ENCODE measurements at places on chromosomes 7 and 10.
A peak's percentile ranks its signal among the peaks of the same experiment; 100 is the strongest.

GRCh38 chr7:139702313-139702731 lies 75.5 kb downstream of the HIPK2 start:
- no peaks in the 10 kb centered on the region for H3K36me3 ChIP-seq
- H3K27me3 ChIP-seq: no peaks in the 10 kb centered on the region
- no peak overlapping the region for H3K4me3 ChIP-seq
- H3K27ac ChIP-seq: no peak overlapping the region

GRCh38 chr10:110404413-110404812 lies 93.3 kb upstream of the DUSP5 start:
- H3K4me1 ChIP-seq: no peaks in the 10 kb centered on the region
- H3K27ac ChIP-seq: no peak overlapping the region
- no peak for DNase-seq
- H3K36me3 ChIP-seq: no peaks in the 10 kb centered on the region
- H3K27me3 ChIP-seq: no peaks in the 10 kb centered on the region

GRCh38 chr7:24573554-24574338 lies 494 bp downstream of the PALS2 start:
- H3K27me3 ChIP-seq: no peaks in the 10 kb centered on the region
- H3K27ac ChIP-seq: peak overlapping the region; percentile 76
- peak; percentile 51 for DNase-seq
- H3K4me1 ChIP-seq: no peaks in the 10 kb centered on the region
- peak overlapping the region; percentile 76 for H3K4me3 ChIP-seq

- no peak overlapping the region for H3K27ac ChIP-seq
- no peak for DNase-seq
- no peaks in the 10 kb centered on the region for H3K27me3 ChIP-seq
- H3K36me3 ChIP-seq: no peaks in the 10 kb centered on the region
- H3K4me3 ChIP-seq: no peak overlapping the region
- no peaks in the 10 kb centered on the region for H3K4me1 ChIP-seq
Measured at GRCh38 chr10:112209684-112210131, 26.1 kb upstream of the GPAM start.

GRCh38 chr10:45442251-45442650 lies 68.2 kb downstream of the ALOX5 start:
- no peaks in the 10 kb centered on the region for H3K4me1 ChIP-seq
- DNase-seq: no peak
- H3K36me3 ChIP-seq: no peaks in the 10 kb centered on the region
- no peaks in the 10 kb centered on the region for H3K27me3 ChIP-seq
- H3K4me3 ChIP-seq: no peak overlapping the region

DNA sequence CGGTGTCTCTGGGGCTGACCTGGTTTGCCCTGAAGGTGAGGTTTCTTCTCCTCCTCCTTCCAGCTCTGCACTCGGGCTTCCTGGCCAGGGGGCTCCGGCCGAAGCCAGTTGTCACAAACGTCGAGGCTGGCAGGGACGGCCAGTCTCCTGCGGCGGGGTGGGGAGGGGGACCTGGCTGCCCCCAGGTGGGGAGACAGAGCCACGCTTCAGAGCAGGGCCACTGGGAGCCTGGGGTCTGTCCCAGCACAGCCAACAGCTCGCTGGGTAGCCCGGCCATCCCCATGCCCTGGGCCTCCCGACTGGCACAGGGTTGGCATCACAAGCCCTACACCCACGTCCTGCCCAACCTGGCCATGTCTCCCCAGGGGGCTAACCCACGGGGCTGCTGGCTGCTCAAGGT lies 20.4 kb downstream of the MICALL2 start:
- no peak for DNase-seq
- H3K36me3 ChIP-seq: no peaks in the 10 kb centered on the region
- no peaks in the 10 kb centered on the region for H3K4me1 ChIP-seq

GRCh38 chr7:159096736-159097581 lies 47.7 kb downstream of the VIPR2 start:
- peak; percentile 41 for DNase-seq
- no peak overlapping the region for H3K4me3 ChIP-seq
- no peaks in the 10 kb centered on the region for H3K4me1 ChIP-seq
- no peaks in the 10 kb centered on the region for H3K36me3 ChIP-seq
- peak overlapping the region; percentile 86 for H3K27ac ChIP-seq

DNA sequence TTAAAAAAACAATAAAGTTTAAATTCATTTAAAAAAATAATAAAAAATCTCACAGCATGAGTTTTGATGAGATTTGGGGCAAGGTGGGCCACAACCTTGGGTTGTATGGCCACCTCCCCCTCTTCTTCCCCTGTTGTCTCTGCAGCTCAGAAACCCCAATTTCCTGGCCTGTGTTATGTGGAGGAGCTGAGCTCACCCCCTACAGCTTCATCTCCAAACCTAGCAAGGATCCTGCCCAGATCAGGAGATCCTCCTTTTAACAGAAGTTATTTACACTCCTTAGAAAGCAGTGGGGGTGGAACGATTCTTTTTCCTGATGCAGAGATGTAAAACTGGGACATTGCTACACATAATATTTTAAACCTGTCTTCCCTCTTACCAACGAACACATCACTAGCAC lies 6.9 kb upstream of the SH2D4B start:
- no peaks in the 10 kb centered on the region for H3K36me3 ChIP-seq
- H3K4me1 ChIP-seq: no peaks in the 10 kb centered on the region
- H3K27ac ChIP-seq: no peak overlapping the region
- H3K4me3 ChIP-seq: no peak overlapping the region
- no peak for DNase-seq
- no peaks in the 10 kb centered on the region for H3K27me3 ChIP-seq

- H3K27me3 ChIP-seq: no peaks in the 10 kb centered on the region
- H3K27ac ChIP-seq: no peak overlapping the region
- H3K36me3 ChIP-seq: no peaks in the 10 kb centered on the region
- H3K4me3 ChIP-seq: no peak overlapping the region
Measured at GRCh38 chr10:122331100-122331499, 43.4 kb upstream of the PLEKHA1 start.

DNA sequence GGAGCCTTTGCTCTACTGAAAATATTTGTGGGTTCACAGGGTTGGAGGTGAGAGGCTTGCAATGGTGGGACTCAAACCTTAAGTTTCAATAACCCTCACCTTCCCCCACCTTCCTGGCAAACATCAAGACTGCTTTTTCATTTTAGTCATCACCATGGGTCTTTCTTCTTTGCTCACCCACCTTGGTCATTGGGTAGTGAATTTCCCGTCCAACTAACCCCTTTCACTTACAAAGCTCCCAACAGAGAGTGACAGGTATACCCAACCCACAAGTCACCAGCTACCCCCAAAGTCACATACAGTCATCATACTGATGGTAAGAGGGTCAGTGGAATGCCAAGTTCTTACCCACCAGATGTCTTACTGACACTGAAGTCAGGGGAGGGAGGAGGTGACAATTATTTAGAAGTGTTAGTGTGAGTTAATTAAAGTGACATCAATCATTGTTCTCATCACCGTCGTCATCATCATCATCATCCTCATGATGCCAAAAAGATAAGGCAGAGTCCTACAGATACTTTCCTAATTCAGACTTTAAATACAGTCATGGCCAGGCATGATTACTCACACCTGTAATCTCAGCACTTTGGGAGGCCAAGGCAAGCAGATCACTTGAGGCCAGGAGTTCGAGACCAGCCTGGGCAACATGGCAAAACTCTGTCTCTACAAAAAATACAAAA lies 49.0 kb downstream of the PIK3AP1 start:
- no peak overlapping the region for H3K4me3 ChIP-seq
- no peaks in the 10 kb centered on the region for H3K27me3 ChIP-seq
- no peaks in the 10 kb centered on the region for H3K4me1 ChIP-seq
- DNase-seq: no peak
- no peaks in the 10 kb centered on the region for H3K36me3 ChIP-seq

Data from breast epithelium (tissue), 4 donors.